Colonic mucosa (tissue), 4 donors: ENCODE measurements at places on chromosomes 16 and 17.
A peak's percentile ranks its signal among the peaks of the same experiment; 100 is the strongest.

DNA sequence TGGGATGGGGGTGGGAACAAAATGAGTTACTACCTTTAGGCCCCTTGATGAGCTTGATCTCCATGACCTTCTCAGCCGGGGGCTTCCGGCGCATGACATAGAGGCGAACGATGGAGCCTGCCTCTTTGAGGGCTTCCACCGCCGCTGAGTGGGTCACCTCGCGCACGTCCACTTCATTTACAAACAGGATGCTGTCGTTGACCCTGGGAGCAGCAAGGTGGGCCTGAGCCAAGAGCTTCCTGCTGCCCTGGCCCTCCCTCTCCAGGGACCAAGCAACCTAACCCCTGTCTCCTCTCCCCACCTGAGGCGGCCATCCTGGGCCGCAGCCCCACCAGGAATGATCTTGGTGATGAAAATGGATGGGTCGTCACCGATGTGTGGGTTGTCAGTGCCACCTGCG, 16.2 kb downstream of the DLG4 start:
- H3K4me3 ChIP-seq = no peak overlapping the region
- no peak for DNase-seq
- no peaks in the 10 kb centered on the region for H3K27me3 ChIP-seq
- H3K4me1 ChIP-seq = no peaks in the 10 kb centered on the region
- no peak overlapping the region for H3K27ac ChIP-seq

DNA sequence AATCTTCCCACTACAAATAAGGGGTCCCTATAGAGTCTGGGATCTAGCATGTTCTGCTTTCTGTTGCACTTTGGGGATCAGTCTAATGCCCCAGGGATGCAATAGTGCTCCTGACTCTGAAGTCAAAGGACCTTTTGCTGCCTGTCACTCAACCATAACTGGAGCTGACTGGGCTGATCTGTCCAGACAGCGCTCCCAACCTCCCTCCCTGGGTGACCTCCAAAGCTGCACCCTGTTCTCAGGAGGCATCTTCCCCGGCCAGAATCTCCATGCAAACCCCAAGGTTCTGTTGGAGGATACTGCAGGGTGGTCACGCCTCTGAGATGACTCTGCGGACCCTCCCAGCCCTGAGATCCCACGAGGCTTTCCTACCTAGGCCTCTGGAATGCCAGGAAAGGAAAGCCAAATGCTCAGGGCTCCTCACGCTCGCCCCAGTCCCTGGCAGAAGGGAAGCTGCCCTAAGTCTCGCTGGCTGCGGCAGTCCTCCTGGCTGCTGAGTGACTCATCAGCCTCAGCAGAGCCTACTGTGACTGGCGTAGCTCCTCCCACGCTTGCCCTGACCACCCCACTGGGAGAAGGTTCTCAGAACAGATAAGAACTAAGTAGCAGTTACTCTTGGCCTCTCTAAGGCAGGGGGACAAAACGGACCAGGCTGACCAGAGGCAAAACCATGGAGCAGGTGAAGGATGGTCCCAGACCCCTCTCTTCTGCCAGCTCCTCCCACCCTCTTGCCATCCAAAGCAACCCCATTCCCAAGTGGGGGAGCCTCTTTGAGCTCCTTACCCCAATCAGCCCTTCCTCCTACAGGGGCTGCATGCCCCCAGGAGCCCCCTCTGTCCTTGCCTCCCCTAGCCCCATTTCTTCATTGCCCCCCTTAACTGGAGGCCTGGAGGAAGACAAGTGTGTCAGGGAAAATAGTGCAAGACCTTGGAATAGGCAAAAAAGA, 124.1 kb upstream of the TNRC6C start:
- no peak for DNase-seq
- no peaks in the 10 kb centered on the region for H3K27me3 ChIP-seq
- no peak overlapping the region for H3K4me3 ChIP-seq

- no peaks in the 10 kb centered on the region for H3K27me3 ChIP-seq
- no peak overlapping the region for H3K4me3 ChIP-seq
- no peak for DNase-seq
- H3K27ac ChIP-seq = no peak overlapping the region
- H3K4me1 ChIP-seq = peaks cover 11% of the 10 kb centered on the region
Measured at GRCh38 chr16:1312467-1312816, 3.0 kb downstream of the UBE2I start.

- no peaks in the 10 kb centered on the region for H3K36me3 ChIP-seq
- no peak overlapping the region for H3K4me3 ChIP-seq
- H3K4me1 ChIP-seq = no peaks in the 10 kb centered on the region
- DNase-seq = no peak
- no peaks in the 10 kb centered on the region for H3K27me3 ChIP-seq
Measured at GRCh38 chr16:71353736-71354135, 4.8 kb upstream of the CALB2 start.

DNA sequence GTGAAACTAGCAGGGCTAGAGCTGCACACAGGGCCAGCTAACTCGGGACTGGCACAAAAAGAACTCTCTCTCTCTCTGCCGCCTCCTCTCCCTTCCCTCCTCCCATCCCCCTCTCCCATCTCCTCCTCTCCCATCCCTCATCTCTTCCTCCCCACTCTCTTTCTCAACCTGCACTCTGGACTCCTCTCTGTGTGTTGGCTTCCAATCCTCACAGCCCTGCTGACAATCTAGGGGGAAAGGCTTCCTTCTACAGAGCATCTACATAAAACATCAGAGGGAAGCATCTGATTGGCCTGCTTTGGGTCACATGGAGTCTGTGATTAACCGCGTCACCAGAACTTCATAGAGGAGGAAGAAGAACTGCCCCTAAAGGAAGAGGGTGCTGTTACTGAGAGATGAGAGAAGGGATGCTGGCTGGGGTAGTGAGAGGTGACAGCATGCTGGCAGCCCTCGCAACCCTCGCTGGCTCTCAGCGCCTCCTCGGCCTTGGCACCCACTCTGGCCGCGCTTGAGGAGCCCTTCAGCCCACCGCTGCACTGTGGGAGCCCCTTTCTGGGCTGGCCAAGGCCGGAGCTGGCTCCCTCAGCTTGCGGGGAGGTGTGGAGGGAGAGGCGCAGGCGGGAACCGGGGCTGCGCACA, 12.8 kb upstream of the ZFP90 start:
- no peak overlapping the region for H3K4me3 ChIP-seq
- H3K27ac ChIP-seq = no peak overlapping the region
- DNase-seq = no peak
- peaks cover 7% of the 10 kb centered on the region for H3K4me1 ChIP-seq
- no peaks in the 10 kb centered on the region for H3K27me3 ChIP-seq

- peak overlapping the region; percentile 24 for H3K27ac ChIP-seq
- DNase-seq = no peak
- no peaks in the 10 kb centered on the region for H3K36me3 ChIP-seq
- peak overlapping the region; percentile 78 for H3K4me3 ChIP-seq
- no peaks in the 10 kb centered on the region for H3K4me1 ChIP-seq
Measured at GRCh38 chr16:29790949-29791844, 646 bp downstream of the KIF22 start.

- DNase-seq = no peak
- H3K27ac ChIP-seq = no peak overlapping the region
- no peaks in the 10 kb centered on the region for H3K4me1 ChIP-seq
- no peak overlapping the region for H3K4me3 ChIP-seq
- H3K36me3 ChIP-seq = no peaks in the 10 kb centered on the region
Measured at GRCh38 chr17:8608001-8608400, 22.5 kb downstream of the MYH10 start.

- peak overlapping the region; percentile 0 for H3K4me3 ChIP-seq
- DNase-seq = no peak
- H3K36me3 ChIP-seq = no peaks in the 10 kb centered on the region
- H3K27ac ChIP-seq = peak overlapping the region; percentile 34
Measured at GRCh38 chr16:67999985-68000384, 701 bp upstream of the DPEP2 start.

DNA sequence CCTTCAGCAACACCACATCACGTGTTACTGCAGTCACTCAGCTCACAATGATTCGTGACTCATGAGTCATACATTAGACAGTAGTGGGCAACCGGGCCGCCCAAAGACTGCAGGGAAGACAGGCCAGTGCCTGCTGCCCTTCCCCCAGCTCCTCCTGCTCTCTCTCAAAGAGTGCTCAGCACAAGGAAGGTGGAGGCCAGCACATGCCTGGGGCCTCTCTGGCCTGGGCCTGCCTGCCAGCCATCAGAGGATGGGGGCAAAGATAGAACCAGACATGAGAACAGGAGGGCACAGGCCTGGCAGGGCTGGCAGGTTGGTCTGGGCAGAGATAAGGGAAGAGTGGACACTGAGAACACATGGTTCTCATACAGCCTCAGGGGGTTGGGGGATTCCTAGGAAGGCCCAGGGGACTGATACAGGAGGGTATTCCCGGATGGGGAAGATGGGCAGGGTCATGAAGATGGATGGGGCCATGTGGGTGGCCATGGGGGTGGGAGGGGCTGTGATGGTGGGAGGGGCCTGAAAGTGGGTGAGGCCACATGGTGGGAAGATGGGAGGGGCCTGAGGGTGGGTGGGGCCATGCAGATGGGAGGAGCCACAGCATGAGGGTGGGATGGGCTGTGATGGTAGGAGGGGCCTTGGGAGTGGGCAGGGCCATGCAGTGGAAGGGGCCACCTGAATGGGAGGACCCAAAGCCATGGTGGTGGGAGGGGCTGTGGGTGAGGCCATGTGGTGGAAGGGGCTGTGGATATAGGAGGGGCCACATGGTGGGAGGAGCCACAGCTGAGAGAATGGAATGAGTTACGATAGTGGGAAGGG, 29.0 kb downstream of the KATNB1 start:
- H3K27me3 ChIP-seq = no peaks in the 10 kb centered on the region
- H3K27ac ChIP-seq = no peak overlapping the region
- no peaks in the 10 kb centered on the region for H3K36me3 ChIP-seq
- no peak overlapping the region for H3K4me3 ChIP-seq
- no peaks in the 10 kb centered on the region for H3K4me1 ChIP-seq

GRCh38 chr17:75693500-75694481, 26.7 kb downstream of the SAP30BP start:
- no peaks in the 10 kb centered on the region for H3K27me3 ChIP-seq
- no peak overlapping the region for H3K4me3 ChIP-seq
- peak overlapping the region; percentile 47 for H3K27ac ChIP-seq
- no peaks in the 10 kb centered on the region for H3K36me3 ChIP-seq
- H3K4me1 ChIP-seq = peaks cover 1% of the 10 kb centered on the region
- DNase-seq = no peak

- no peaks in the 10 kb centered on the region for H3K36me3 ChIP-seq
- no peak overlapping the region for H3K27ac ChIP-seq
- no peaks in the 10 kb centered on the region for H3K4me1 ChIP-seq
- H3K27me3 ChIP-seq = no peaks in the 10 kb centered on the region
Measured at GRCh38 chr16:69909760-69910159, 41.4 kb upstream of the CLEC18A start.

DNA sequence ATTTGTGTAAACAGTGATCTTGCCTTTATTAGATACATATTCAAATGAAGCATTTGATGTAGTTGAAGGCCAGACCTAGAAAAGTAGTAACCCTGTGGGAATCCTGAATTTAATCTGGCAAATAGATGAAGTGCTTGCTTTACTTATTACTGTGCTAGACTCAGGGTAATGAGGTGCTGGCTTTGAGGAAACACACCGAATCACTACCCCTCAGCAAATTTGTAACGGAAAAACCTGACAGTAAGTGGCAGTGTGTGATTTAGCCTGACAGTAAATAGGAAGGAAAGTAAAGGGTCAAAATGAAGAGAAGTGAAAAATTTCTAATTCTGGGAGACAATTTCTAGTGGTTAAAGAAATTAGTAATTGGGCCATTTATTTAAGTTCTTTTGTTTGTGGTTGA, 90.2 kb downstream of the MAP2K4 start:
- DNase-seq = no peak
- no peaks in the 10 kb centered on the region for H3K27me3 ChIP-seq
- H3K4me3 ChIP-seq = no peak overlapping the region
- no peak overlapping the region for H3K27ac ChIP-seq
